ENCODE measurements at places on chromosomes 6 and 20.

DNA sequence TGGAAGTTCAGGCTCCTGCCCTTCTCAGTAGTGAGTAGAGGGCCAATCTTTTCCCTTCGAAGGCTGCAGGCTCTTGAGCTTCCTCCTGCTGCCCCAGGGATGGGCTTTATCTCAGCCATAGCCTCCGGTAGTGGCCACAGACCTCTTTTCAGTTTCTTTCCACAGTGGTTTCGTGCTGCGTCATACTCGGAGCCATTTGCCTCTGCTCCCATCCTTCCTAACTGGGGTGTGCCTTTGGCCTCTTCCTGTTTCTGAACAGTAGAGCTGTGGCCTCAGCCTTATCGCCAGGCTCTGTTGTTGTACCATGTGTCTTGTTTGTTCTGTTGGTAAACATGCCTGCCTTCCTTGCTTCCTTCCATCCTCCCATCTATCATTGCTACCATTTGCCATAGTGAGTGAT, 54.1 kb downstream of the TULP4 start:
- no peak for DNase-seq

DNA sequence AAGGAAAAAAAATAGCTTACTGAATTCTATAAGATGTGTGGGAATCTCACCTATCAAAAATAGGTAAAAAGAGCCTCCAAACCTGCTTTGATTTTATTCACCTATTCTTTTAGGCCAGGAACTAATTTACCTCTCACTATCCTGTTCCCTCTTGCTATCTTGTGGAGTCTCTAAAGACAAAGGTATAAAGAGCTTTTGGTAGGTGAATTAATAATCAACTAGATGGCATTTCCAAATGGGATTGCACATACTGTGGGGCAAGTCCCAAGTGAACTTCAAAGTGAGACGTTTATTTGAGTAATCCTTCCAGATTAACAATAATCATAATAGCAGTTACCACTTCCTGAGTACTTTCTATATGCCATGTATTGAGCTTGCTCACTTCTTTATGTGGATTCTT, 2.8 kb downstream of the FAM8A1 start:
- DNase-seq, result no peak

DNA sequence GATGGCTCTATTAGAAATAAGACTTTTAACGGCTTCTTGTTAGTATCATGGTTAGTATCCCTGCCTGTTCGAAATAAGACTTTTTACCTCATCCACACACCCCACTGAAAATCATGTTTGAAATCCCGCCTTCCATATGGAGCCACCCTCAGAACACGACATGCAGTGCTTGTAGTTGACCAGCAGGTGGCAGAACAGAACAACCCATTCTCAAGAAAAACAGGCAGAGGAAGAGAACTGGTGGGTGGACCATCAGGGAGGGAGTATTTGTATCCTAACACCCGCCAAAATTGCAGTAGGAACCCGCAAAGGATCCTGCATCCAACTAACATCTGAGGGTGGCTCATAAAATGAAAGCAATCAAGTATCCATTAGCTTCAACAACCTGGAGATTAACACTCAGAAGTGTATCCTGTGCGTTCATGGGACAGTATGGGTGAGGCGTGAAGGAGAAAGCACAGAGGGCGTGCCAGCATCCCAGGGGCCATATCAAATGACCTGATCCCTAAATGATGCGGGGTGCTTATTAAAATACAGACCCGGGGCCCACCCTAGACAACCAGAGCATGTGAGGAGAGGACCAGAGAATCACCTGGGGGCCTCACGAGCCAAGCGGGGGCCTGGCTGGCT, 89.6 kb upstream of the NHSL1 start:
- DNase-seq, result peak; percentile 71

DNA sequence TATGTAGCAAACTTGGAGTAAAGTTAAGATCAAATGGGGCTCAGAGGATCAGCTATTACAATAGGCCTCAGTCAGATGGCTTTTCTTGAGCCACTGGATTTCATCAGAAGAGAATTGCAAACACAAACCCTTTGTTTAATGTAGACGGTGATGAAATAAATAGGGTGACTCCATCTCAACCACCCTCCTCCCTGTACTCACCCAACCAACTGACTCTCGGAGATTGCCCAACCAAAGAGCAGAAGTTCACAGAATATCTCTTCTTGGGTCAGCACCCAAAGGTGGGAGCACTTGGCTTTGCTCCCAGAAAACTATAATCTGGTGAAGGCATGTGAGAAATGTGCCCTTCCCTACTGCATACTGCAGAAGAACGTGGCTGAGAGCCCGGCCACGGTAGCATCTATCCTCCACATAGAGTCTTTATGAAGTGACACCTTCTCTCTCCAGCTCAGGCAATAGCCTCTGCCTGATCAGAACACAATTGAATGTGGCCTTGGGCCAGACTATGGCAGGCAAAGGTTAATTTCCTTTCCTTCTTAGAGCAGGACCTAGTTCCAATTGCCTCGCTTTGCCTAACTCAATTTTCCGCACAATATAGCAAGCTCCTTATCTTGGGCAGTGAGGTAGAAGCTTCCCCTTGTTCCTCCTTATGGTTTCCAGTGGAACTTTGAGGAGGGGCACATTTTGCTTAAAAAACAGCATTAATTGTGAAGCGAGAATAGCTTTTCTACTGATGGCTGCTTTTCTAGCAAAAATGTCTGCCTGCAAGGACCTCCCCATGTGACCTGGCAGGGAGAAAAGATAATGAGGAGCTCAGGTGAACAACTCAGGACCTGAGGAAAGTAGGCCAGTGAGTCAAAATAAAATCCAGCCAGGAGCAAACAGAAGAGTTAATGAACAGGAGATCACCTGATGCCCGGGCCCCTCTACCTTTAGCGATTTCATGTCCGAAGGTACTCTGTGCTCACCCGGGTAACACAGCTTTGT, 79.4 kb downstream of the GFOD1 start:
- DNase-seq, result peak; percentile 92

GRCh38 chr6:148867862-148868261, 121.0 kb downstream of the UST start:
- DNase-seq, result no peak

GRCh38 chr20:13816757-13817156, 31.9 kb downstream of the NDUFAF5 start:
- no peak for DNase-seq

GRCh38 chr20:1816384-1817381, 78.5 kb upstream of the SIRPA start:
- no peak for DNase-seq

- DNase-seq, result no peak
These were observed 31.1 kb downstream of the ADGRF4 start for GRCh38 chr6:47729457-47729856.

- no peak for DNase-seq
These were observed 101.5 kb upstream of the BACH2 start for GRCh38 chr6:90397929-90398674.

GRCh38 chr20:23588434-23589403, 17.0 kb downstream of the CST9 start:
- no peak for DNase-seq

DNA sequence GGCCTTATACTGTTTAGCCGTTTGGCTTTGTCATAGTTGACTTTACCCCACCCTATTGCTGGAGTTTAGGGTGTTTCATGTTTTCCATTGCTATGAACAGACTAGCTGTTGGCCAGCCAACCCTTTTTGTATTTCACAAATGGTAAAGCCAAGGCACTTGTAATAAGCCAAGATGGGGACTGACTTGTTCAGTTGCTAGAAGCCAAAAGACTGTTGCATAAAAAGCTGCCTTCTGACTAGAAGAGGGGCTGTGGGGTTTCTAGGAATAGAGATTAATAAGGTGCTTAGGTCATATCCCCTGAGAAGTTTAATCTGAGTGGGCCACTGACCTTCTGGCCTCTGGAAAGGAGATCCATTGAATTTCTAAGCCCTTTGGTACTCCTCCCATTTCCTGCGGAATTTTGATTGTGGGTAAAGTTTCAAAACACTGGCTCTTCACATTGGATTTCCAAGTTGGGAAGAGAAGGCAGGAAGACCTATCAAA, 211.1 kb downstream of the PLCB4 start:
- DNase-seq, result no peak

DNA sequence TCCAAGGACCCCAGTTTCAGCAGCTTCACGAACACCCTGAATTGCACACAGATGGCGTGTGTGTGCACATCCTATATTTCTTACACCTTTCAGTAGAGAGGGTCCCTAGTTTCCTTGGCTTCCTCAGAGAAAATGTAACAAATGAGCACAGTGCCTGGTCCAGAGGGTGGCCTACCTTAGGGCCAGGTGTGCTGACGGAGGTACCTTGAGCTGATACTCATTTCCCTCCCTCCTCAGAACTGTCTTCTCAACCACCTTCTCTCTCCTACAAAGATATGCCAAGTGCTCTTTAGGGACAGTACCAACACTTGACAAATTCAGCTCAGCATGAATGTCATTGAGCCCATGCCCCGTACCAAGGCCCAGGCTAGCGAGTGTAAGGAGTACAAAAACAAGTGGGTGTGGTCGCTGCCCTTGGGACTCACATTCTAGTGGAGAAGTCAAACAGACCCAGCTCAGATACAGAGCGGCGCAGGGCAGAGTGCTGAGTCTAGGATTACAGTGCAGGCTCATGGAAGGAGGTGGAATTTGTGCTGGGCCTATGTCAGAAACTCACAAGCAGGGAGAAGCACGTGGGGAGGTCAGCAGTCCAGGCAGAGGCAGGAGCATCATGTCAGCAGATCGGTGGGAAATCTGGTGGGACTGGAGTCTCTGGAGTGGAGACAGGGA, 9.6 kb upstream of the BPHL start:
- no peak for DNase-seq

Data from CD14-positive monocyte (primary cell).